Sciatic nerve (tissue), 2 donors: ENCODE measurements at places on chromosomes 7 and 10.
A peak's percentile ranks its signal among the peaks of the same experiment; 100 is the strongest.

GRCh38 chr10:129973674-129974059 is 9.6 kb upstream of the EBF3 start:
- DNase-seq, result no peak

DNA sequence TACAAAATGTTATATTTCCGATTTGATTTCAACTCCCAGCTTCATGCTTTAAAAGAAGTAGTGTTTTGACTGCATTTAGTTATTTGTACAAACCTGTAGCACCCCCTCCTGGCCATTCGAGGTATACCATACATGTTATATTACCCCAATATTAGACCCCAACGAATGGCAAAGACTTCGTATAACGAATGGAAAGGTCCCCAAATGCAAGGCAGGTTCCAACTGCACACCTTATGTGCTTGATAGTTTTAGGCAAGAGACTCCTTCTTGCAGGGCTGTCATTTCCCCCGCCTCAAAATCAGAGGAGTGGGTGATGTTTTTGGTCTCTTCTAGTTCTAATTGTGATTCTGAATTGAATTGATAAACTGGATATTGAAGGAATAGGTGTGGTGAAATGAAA is 101.1 kb upstream of the TARP start:
- DNase-seq, result no peak

DNA sequence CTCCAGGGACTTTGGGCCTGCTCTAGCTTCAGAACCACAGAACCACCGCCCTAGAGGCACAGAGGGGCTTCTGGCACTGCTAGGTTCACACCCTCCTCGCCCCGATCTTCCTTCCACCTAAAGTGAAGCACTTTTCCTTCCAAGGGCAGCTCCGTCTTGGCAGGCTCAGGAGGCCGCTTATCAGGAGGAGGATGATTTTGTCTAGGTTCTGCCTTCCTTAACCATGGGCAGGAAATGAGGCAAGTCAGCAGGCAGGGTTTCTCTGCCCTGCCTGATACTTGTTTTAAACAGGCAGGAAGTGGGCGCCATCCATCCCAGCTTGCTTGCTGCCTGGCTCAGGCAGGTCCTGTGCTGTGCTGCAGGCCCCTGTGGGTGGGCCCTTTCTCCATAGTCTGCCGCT is 8.3 kb upstream of the ATP6V0E2 start:
- DNase-seq, result no peak

GRCh38 chr10:31782701-31783100 is 145.9 kb downstream of the ARHGAP12 start:
- no peak for DNase-seq

DNA sequence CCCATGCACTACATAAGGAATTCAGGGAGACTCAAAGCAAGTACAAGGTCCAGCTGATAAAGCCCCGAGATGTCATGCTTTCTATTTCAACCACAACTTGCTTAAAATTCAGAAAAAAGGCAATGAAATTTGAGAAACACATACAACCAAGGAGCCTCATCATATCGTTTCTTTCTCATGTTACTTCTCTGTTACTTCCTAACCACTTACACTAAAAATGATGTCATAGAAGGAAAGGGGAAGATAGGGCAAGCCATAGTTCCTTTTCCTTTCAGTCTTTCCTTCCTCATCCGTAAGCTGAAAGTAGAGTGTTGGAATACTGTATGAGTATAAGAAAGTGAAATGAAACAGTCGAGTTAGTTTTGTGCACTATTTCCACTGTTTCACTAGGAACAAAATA is 27.9 kb upstream of the CDK14 start:
- no peak for DNase-seq

GRCh38 chr10:114810926-114811325 is 10.7 kb upstream of the FHIP2A start:
- DNase-seq, result no peak

- DNase-seq, result no peak
These were observed 45.7 kb downstream of the RPS24 start for GRCh38 chr10:78079411-78079810.

- DNase-seq, result no peak
These were observed 36.8 kb upstream of the R3HCC1L start for GRCh38 chr10:98097616-98098015.

DNA sequence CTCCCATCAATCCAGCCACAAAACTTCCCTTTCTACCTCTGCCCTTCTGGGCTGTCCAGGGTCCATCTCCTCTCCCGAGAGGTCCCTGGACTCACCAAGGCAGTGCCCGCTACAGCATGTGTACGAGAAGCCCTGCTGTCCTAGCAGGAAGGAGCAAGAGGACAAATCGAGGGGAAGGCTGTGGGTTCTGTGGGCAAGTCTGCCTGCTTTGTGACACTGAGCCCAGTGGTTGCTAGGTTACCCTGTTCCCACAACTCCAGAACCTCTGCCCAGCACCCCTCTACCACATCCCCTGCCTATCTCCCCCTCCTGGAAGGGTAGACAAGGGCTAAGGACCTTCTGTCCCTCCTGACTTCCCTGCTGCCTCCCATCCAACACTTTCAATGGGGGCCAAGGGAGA is at the start of gene TBATA:
TBATA (minus strand) TSS at position 188 of the 400 bp plus-strand sequence. CDS start 1,998 bp downstream, outside the sequence.
- DNase-seq, result no peak

- no peak for DNase-seq
These were observed 10.0 kb upstream of the MEST start for GRCh38 chr7:130481898-130482297.

GRCh38 chr7:42991024-42991423 is 58.8 kb downstream of the MRPL32 start:
- no peak for DNase-seq

DNA sequence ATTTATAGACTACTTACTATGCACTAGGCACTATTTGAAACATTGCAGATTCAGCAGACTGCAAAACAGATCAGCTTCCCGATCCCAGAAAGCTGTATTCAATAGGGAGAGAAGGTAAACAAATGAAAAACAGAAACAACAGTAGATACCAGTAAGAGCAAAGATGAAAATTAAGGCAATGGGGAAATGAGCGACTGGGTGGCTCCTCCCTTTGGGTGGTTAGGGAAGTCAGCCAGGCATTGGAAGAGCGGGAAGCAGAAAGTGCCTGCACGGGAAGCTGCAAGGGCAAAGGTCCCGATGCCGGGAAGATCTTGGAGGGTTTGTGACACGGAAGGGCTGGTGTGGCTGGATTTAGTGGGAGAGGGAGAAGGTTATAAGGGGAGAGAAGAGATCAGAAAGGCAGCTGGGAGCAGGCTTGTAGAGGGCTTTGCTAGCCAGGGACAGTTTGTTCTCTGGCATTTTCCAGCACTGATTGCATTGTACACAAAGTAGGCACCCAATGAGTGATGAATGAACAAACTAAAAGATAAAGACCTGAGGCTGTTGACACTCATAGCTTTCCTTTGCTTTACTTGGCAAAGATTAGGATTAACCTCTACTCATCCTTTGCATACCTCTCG is 67.8 kb downstream of the NAMPT start:
- DNase-seq, result peak; percentile 79

DNA sequence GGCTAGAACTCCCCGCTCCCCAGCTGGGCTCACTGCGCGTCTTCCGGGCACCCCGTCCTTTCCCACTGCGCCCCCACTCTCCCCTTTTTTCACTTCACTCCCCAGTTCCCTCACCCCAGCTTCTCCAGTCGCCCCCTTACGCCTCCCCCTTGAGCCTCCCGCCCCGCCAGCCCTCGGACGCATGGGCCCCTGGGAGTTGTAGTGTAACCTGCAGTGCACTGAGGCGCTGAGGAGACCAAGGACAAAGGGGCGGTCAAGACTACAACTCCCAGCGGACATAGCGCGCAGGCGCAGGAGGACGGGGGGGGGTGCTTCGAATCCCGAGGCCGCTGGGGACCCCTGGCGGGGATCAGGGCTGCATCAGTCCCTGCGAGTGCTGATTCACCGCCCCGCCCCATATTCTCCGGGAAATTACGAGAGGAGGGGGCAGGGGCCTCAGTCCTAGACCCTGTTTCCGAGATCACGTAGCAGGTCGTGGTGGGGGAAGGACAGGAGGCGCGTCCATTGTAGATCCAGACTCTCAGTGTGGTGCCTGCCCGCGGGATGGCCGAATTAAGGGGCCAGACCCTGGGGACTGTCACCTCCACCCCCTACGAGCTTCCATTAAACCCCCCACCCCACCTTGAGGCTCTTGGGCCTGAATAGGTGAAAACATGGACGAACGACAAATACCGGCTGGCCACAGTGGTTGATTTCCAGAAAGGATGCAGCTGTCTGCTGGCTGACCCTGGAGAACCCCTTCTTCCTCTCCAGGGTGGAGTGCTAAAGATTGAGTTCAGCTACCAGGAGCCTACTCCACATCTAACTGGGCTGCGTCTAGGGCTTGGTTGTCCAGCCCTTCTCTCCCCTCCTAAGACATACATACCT is 553 bp upstream of the YWHAG start:
- DNase-seq, result peak; percentile 99

- no peak for DNase-seq
These were observed 5.8 kb downstream of the TBRG4 start for GRCh38 chr7:45105588-45106188.

GRCh38 chr10:32237644-32238345 is 109.2 kb downstream of the EPC1 start:
- DNase-seq, result no peak

DNA sequence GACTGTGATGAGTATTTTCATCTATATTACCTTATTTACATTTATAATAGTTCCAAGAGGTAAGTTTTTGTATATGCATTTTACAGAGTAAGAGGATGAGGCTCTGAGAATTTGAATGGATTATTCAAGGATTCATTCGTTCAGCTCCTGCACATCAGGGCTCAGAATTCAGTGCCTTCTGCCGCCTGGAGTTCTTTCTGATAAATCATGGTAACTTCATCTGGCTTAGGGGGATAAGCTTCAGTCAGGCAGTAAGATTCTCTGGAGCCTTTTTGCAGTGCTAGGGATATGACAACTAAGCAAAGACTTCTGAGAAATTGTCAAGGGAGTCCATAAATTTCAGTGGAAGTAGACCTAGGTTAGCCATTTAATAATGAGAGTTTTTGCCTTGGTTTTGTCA is 668.6 kb downstream of the NRG3 start:
- no peak for DNase-seq

- DNase-seq, result no peak
These were observed 43.3 kb downstream of the NRP1 start for GRCh38 chr10:33291053-33291592.

- no peak for DNase-seq
These were observed 98.6 kb upstream of the TMEM168 start for GRCh38 chr7:112888781-112889180.

- DNase-seq, result no peak
These were observed 91.6 kb downstream of the COBL start for GRCh38 chr7:51224811-51225595.

DNA sequence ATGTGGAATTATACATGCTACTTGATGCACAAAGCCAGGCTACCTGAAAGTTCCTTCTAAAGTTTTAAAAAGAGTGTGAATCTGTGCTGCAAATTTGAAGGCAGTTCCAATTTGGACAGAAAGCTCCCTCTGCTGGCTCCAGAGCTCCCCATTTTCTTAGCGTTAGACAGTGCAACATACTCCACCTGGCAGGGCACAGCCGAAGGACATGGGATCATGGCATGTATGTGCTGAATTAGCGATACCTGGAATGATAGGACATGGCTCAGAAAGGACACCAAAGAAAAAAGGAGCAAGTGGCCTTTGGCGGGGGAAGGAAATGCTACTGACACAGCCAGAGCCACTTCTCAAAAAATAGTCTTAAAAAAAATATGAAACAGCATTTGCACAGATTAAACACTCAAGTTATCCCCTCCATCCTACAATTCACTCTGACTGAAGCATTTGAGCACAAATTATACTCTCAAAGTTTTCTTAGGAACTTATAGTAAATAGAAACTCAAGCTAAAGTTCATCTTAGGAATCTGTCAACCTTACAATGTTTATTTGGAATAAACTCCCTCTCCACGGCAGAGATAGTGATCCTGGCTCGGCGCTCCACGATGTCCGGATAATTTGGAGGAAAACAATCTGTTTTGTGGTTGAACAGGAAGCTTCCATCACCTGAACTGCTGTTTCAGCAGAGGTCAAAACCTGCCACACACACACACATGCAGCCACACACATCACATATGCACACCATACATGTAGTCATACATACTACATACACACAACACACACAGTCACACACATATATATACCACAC is 80.0 kb downstream of the C7orf25 start:
- peak; percentile 75 for DNase-seq

DNA sequence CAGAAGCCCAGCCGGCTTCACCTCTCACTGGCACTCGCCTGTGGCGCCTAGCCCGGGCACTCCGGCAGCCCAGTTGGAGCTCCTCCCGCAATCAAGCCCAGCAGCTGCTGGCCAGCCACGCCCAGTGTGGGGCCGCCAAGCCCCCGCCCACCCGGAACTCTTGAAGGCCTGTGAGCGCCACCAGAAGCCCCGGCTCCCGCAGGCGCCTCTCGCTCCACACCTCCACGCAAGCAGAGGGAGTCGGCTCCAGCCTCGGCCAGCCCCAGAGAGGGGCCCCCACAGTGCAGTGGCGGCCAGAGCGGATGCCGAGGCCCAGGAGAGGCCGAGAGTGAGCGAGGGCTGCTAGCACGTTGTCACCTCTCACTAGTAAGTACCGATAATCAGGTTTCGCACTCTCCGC is 240.7 kb downstream of the TFEC start:
- no peak for DNase-seq

DNA sequence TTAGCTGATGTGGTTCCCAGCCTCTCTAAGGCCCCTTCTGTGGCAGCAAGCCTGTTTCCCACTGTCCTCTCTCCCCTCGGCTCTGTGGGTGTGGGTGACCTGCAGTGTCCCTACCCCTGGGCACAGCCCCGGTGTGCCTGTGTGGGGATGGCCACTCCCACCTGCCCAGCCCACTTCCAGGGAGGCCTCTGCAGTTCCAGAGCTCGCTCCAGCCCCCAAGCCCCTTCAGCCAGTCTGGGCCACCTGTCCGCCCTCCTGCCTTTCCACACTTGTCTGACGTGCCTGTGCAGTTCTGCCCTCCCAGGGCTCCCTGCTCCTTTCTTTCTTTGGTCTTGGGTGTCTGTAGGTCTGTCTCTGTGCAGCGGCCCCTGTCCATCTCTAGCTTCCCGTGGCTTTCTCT is 127.0 kb upstream of the PPIF start:
- no peak for DNase-seq

- DNase-seq, result no peak
These were observed 605.5 kb downstream of the LRMDA start for GRCh38 chr10:76036962-76037361.

DNA sequence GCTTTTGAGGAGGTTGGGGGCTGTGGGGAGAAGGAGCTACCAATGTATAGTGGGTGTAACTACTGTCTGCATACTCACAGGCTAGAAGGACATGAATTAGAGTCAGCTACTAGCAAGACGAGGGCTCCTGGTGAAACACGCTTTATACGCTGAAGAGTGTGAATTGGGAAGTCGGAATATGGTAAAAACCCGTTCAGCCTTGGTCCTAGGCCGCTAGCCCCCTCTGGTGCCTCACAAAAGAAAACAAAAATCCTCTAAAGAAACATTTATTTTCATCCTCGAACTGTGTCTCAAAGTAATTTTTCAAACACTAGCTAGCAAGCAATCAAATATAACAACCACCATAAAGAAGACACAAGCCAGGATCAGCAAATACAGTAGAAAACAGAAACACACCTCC is 338.1 kb upstream of the SEMA3C start:
- no peak for DNase-seq
